AG04450 (cell line): ENCODE measurements at places on chromosomes 2 and 18. TPM values are rescaled to one million over a fixed set of nuclear protein-coding genes. Genes with fewer than 3 reads are reported as not detected.

The ACOXL gene
- polyA plus RNA-seq: not detected in 2 replicates

The SERPINB2 gene
- 5.3 and 6.9 TPM in 2 replicates for polyA plus RNA-seq

The DSC1 gene
- not detected in 2 replicates for polyA plus RNA-seq

The WNT6 gene
- not detected in 2 replicates for polyA plus RNA-seq

The CNDP2 gene
- 74.1 and 74.2 TPM in 2 replicates for polyA plus RNA-seq

The NT5C1B gene
- polyA plus RNA-seq: not detected in 2 replicates

The SIGLEC15 gene
- polyA plus RNA-seq: 1.5 and 1.6 TPM in 2 replicates

The LYG1 gene
- polyA plus RNA-seq: 0.52 and 0.86 TPM in 2 replicates

The LYPD6 gene
- polyA plus RNA-seq: 1.1 and 1.3 TPM in 2 replicates

The TLX2 gene
- polyA plus RNA-seq: not detected in 2 replicates

The SLC16A14 gene
- polyA plus RNA-seq: 2.1 and 2.7 TPM in 2 replicates

The SLC19A3 gene
- not detected in 2 replicates for polyA plus RNA-seq

The CCDC102B gene
- polyA plus RNA-seq: 4.0 and 4.6 TPM in 2 replicates

The PIEZO2 gene
- 2.7 and 2.8 TPM in 2 replicates for polyA plus RNA-seq

The LRRC30 gene
- polyA plus RNA-seq: not detected in 2 replicates

The PER2 gene
- 1.7 and 1.9 TPM in 2 replicates for polyA plus RNA-seq
